Naive thymus-derived CD4-positive, alpha-beta T cell (primary cell): ENCODE measurements at places on chromosomes 1 and 21. TPM values are rescaled to one million over a fixed set of nuclear protein-coding genes. Genes with fewer than 3 reads are reported as not detected.

The ATP1A4 gene
- 0.71 TPM for total RNA-seq

The SPATA21 gene
- not detected for total RNA-seq

The PTPN14 gene
- 0.03 TPM for total RNA-seq

The TMPRSS15 gene
- not detected in 2 replicates for total RNA-seq

The RAB25 gene
- total RNA-seq, result not detected in 2 replicates

The LRRIQ3 gene
- total RNA-seq, result 1.7 TPM

The FGR gene
- total RNA-seq, result 0.15 and 0.74 TPM in 2 replicates

The FCRL4 gene
- not detected for total RNA-seq

The NFIA gene
- 6.0 TPM for total RNA-seq

The YRDC gene
- 23.6 TPM for total RNA-seq
